Small intestine (tissue), 16 donors: ENCODE measurements at places on chromosomes 2 and 18.
A peak's percentile ranks its signal among the peaks of the same experiment; 100 is the strongest.

- DNase-seq = no peak
Measured at GRCh38 chr2:152432765-152433164, 97.8 kb downstream of the FMNL2 start.

- no peak for DNase-seq
Measured at GRCh38 chr2:55236992-55237543, 4.6 kb downstream of the RPS27A start.

GRCh38 chr2:100040906-100041305, 101.5 kb downstream of the AFF3 start:
- no peak for DNase-seq

GRCh38 chr2:148616662-148617061, 27.9 kb upstream of the EPC2 start:
- no peak for DNase-seq

GRCh38 chr2:20181761-20182160, 43.2 kb downstream of the SDC1 start:
- no peak for DNase-seq

- DNase-seq = no peak
Measured at GRCh38 chr2:190655113-190655512, 6.2 kb downstream of the NAB1 start.

GRCh38 chr18:70289351-70290312, 787 bp downstream of the SOCS6 start:
- DNase-seq = peak; percentile 48

DNA sequence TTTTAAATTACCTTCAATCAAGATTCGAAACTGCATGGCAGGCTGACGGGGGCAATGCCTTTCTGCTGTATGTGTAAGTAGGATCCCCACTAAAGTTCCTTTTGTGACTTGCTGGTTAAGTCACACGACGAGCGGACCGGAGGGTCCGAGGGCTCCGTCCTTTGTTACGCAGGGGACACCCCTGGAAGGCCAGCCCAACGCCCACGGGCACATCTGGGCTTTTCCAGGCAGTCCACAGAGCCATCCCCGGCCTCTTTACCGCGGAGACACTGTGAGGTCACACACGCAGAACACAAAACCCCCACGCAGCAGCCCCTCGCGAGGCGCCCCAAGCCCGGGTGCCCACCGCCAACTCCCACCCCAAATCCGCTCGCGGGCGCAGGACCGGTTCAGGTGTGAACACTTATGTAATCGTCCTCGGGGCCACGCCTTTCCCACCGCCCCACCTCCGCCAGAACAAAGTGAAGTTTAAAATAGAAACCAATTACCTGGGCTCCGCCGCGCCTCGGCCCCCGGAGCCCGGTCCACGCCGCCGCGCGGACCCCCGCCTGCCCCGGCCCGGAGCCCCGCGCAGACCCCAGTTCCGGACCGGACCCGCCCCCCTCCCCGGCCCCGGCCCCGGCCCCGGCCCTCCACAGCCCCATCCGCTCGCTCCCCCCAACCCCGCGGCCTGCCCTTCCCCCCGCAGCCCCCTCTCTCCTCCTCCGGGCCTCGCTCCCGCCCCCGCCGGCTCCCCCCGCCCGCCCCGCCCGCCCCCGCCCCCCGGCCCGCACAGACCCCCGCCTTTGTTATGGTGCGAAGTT, 4.2 kb downstream of the ZNF516 start:
- peak; percentile 83 for DNase-seq

DNA sequence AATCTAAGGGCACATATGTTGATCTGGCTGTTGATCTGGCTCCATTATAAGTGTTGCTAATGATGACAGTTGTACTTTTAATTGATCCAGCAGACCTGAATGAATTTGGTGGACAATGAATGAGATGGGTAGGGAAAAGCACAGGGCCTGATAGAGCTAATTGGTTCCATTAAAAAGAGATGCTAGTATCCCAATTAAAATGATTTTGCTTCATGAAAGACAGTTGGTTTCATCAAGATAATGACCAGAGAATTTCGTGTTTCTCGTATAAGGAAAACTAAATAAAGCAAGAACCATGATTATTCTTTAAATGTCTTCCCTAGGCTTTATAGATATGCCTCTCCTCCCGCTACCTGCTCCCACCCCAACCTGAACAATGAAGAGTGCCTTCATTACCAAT, 108.6 kb upstream of the LRRTM1 start:
- DNase-seq = no peak

DNA sequence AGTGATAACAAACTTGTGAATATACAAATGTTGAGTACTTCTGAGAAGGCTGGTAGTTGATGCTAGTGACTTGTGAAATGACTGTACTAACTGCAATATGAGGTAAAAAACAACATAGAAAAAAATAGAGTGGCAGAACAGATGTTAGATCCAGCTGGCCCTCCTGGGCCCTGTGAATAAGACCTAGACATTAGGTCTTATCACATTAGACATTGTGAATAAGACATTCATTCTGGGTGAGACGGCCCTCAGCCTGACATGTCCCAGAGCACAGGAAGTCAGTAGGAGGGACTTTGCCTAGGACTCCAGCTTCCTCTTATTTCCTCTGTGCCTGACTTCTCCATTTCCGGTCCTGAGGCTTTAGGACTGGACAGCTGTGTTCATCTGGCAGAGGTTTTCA, 22.9 kb downstream of the DOK1 start:
- no peak for DNase-seq

- DNase-seq = no peak
Measured at GRCh38 chr2:144099340-144099739, 420.6 kb downstream of the ZEB2 start.

GRCh38 chr2:19244460-19245363, 113.7 kb downstream of the OSR1 start:
- no peak for DNase-seq

- DNase-seq = no peak
Measured at GRCh38 chr18:35024196-35024595, 17.0 kb upstream of the MAPRE2 start.

- no peak for DNase-seq
Measured at GRCh38 chr18:72720116-72720515, 147.7 kb downstream of the NETO1 start.

DNA sequence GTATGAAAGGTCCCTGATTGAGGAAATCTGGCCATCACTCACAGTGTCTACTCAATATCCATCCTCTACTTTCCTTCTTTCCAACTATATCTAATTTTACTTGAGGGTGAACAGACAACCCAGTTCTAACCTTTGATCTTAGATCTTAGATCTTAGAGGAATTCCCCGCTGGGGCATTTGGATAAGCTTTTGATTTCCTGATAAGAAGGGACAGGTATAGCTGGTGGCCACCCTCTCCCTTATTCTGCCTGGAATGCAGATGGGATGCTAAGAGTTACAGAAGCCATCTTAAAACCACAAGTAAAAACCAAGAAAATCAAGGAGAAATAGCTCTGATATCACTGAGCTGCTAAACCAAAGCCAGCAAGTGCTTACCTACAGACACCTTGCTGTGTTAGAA, 77.2 kb upstream of the ACSL3 start:
- no peak for DNase-seq

DNA sequence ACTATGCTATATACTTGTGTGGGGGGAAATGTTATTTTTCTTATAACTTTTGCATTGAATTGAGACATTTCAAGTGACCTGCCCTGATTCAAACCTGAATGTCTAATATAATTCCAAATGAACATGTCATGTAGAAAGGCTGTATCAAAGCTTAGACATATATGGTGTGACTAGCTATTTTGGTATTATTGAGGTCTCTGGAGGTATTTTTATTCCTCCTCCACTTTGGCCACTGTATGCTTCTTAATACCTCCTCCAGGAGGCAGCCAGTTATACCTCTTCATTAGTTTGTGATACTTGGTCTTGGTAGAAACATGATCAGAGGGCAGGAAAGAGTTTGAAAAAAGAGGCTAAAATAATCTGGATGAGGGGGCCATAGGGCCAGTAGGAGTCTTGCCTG, 217.1 kb downstream of the TCF4 start:
- DNase-seq = no peak

GRCh38 chr2:27545348-27546141, 37.3 kb upstream of the ZNF512 start:
- DNase-seq = no peak

GRCh38 chr2:200744201-200744602, 67.5 kb upstream of the BZW1 start:
- no peak for DNase-seq

DNA sequence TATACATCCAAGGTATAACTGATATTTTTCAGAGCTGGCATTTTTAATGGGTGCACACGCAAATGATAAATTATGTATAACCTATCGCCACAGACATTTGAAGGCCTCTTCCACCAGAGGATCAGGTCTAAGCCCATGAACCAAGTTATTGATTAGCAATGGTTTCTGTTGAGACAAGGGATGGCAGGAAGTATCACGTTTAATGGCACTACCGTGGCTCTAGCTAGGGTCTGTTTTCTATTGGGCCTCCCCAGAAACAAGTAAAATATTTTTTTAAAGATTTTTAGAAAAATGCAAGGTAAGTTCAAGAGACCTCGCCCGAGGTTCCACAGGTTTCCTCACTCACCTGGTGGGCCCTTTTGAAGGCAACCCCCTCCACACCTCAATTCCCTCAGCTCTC, 667 bp downstream of the GFPT1 start:
- no peak for DNase-seq

GRCh38 chr2:209840434-209840833, 68.8 kb downstream of the UNC80 start:
- DNase-seq = no peak

DNA sequence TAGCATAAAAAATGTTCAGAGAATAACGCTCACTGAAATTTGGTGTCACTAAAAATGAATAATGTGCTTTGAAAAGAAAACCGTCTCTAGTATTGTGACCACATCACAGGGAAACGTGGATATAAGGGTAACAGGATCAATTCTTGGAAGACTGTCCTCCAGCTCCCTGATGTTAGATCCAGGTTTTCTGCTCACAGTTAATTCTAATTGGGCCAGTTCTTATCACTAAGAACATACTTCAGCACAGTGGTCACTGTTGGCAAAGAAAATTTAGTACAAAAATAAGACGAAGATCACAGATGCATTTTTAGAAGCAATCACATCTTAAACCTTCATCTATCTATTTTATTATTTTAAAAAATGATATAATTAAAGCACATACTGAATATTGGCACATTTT, 57.0 kb upstream of the CD226 start:
- no peak for DNase-seq

DNA sequence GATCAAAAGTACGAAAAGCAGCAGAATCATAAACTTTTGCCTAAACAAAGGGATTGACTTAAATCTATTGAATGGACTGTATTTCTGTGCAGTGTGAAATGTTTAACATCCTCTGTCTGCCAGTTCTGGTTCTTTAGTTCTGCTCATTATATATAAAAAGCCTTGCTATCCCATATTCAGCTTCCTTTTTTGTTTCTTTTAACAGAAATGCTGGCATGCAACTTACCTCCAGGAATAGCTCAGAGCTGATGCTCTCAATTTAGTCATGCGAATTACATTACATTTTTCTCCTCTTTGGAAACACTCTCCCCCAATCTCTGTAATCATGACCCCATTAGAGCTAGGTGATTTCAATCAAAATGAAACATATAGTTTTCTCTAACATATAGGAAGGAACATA, 73.6 kb downstream of the SPHKAP start:
- no peak for DNase-seq

GRCh38 chr2:183881978-183882377, 716.4 kb upstream of the ZNF804A start:
- DNase-seq = no peak

GRCh38 chr2:136122661-136123060, 4.7 kb upstream of the CXCR4 start:
- no peak for DNase-seq

DNA sequence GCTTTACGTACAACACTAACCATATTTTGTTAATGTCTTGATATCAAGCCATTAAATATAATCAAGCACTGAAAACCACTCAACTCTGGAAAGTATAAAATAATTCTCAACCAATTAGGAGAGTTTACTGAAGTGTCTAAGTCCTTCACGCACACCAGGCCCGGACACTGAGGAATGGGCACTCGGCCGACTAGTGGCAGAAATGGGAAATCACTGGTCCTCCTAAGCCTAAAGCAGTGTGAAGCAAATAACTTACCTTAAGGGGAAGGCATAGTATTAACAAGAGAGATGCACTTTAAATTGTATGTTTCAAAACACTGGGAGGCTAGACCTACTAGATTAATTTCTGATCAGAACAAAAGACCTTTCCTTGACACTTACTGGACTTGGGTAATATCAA, 45.7 kb downstream of the FAM210A start:
- DNase-seq = peak; percentile 17

DNA sequence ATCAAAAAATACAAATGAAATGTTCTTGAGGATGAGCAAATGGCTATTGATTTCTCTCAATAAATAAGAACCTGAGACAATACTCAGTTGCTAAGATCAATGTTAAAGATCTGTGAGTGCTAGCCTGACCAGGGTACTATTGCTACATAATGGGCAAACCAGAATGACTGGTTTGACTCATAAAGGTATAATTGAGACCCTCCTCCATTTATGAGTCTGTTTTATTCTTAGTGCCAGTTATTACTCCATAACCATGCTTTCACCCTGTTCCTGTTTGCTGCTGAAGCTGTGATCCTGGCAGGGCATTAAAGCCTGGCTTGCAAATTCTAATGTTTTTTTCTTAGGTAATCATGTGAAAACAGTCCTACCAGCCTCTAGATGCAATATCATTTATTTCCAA, 56.6 kb upstream of the PPM1B start:
- DNase-seq = no peak

DNA sequence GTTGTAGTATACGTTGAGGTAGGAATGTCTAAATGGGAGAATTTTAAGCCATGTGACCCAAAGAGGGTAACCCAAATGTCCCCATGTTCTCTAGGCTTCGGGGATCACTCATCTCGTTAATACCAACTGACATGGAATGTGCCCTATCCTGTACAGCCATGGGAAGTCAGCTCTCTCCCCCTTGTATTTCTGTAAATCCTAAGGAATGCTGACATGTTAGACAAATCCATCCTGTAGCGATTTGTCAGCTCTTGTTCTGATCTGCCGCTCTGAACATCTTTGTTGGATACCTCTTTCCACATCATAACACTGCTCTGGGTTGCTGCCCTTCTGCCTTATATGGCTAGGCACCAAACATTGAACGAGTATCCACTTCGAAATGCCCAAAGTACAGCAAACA, 350.6 kb downstream of the RND3 start:
- no peak for DNase-seq

DNA sequence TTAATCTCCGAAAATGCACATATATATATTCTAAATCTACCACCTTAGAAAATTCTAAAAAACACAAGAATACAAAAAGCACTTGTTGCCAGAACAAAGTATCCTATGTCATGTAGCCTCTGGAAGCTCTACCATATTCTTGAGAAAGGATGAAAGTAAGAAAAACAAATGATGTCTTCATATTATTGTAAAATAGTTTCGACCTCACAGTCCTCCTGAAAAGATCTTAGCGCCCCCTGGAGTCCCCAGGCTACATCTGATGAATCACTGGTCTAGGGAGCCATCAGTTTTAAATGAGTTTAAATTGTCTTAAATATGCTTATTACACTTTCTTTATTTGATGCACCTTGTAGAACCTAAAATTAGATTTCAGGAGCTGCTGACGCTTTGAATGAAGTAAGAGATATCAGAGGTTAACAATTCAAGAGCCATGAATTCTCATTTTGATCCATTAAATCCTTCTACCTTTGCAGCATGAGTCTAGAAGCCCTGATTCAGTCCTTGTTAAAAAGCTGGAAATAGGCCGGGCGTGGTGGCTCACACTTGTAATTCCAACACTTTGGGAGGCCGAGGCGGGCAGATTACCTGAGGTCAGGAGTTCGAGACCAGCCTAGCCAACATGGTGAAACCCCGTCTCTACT, 138.8 kb downstream of the MCFD2 start:
- DNase-seq = peak; percentile 64
